ENCODE measurements at places on chromosomes 11 and 22. TPM values are rescaled to one million over a fixed set of nuclear protein-coding genes. Genes with fewer than 3 reads are reported as not detected.

The VWCE gene
- 19.6 TPM for total RNA-seq

The E2F8 gene
- total RNA-seq = 35.8 TPM

The OR51B5 gene
- not detected for total RNA-seq

The LMO1 gene
- total RNA-seq = not detected

The C11orf16 gene
- total RNA-seq = not detected

The ZNRD2 gene
- total RNA-seq = 44.3 TPM

The TRMU gene
- total RNA-seq = 89.3 TPM

DNA sequence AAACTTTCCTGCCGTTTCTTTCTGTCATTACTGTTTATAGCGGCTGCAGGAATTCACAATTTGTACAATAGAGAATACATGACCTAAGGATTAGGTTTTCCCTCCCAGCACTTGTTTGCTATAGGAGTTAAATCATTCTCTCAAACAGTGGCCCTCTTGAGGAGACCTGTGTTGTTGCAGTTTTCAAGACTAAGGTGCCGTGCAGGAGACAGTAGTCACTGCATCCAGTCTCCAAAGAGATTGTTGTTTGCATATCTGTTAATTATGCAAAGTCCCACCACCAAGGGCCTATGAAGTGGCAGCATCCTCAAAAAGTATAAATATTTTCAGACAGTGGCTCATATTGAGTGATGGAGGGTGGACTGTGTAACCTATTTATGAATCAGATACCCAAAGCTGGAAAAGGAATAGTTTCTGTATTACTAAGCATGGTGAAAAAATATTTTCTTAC is 2.3 kb downstream of the PRSS23 start:
- DNase-seq = no peak

- no peak for DNase-seq
Observed at GRCh38 chr11:125883375-125883774, 4.1 kb upstream of the HYLS1 start.

DNA sequence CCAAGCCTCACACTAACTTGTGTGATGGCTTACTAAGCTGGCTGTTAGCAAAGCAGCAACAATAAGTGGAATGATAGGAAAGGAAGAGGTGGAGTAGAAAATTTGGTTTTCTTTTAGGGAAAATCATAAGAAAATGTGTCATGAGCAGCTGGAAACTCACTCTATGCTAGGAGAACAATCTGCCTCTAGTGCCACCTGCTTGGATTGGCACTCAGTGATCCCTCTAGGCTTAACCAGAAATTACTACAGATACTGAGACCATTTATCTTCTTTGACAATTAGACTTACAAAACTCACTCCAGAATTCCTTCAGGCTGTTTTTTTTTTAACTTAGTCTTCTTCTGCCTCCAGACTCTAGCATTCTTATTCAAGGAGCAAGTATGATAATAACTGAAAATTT is 117.3 kb downstream of the CD44 start:
- DNase-seq = no peak

GRCh38 chr11:111986589-111986988 is 38.6 kb upstream of the DLAT start:
- no peak for DNase-seq

DNA sequence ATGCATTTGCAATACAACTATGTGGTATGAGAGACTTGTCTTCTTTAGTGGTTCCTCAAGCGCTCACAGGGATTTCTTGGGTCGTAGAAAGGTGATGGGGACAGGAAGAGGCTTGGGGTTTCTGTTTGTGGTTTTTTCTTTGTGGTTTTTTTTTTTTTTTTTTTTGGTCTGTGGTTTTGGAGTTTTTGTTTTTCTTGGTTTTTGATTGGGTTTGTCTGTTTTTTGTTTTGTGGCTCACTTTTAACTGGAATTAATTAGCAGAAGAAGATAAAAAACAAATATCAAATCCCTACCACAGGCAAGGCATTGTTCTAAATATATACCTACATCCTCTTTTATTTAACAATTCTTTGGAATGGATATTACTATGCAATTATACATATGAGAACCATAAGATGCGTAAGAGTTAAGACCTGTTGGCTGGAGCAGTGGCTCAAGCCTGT is 5.5 kb downstream of the TTC28 start:
- no peak for DNase-seq

DNA sequence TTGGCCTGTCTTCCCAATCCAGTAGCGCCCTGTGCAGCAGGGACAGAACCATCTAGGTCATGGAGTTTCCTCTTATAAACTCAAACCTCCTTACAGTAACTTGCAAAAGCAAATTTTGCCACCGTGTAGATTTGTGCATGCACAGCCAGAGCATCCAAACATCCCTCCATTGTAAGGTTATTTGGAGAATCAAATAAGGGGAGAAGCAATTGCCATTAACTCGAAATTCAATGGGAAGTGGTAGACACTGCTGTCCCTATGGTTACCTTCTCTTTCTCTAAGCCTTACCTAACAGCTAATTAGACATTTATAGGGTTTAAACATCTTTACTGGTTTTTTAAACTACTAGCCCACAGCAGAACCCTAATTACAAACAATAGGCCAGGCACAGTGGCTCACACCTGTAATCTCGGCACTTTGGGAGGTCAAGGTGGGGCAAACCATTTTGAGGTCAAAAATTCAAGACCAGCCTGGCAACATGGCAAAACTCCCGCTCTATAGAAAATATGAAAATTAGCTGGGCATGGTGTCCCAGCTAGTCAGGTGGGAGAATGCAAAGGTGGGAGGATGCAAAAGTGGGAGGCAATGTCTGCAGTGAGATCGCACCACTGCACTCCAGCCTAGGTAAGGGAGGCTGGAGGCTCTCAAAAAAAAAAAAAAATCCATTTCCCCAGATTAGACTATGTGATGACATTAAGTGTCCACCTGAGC is 6.6 kb downstream of the HSPA8 start:
- no peak for DNase-seq

GRCh38 chr11:99351624-99352023 is 330.9 kb downstream of the CNTN5 start:
- no peak for DNase-seq

DNA sequence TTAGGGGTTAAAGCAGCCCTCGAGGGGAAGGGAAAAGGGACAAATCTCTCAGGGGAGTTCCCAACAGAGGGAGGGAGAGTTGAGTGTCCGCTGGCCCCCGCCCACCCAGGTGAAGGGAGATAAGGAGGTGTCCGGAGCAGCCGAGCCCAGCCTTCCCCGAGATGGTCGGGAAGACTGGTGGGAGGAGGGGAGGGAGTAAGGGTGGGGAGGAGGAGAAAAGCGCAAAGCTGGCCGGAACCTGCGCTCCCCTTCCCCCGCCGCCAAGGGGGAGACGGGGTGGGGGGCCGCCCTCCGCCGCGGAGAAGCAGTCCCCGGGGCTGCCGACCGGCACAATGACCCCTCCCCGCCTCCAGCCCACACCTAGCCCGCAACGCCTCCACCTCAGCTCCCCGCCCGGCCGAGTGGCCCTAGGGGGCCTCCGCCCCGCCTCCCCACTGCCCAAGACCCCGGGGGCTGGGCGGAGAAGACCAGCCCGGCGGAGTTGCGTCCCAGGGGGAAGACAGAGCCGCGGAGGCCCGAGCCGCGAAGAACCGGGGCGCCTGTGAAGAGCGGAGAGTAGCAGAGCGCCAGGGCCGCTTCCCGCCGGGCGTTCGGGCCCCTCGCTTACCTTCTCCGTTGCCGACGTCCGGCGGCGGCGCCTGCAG is 479 bp downstream of the RSF1 start:
- peak; percentile 59 for DNase-seq

GRCh38 chr22:24703101-24703500 is 71.4 kb downstream of the PIWIL3 start:
- no peak for DNase-seq

DNA sequence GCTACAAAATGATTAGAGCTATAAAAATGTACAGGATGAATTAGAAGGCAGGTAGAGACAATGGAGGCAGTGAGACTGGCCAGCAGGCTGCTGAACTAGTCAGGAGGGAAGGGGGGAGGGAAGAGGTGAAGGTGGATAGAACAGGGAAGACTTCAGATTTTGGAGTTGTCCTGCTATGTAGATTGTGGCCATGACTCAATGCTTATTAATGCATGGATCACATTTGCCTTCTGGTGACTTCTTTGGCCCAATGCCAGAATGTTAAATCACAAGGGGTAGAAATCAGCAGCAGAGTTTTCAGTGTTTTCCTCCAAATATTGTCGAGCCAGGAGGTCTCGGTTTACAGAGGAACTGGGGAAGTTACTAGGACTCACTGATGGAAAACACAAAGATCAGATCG is 346.6 kb downstream of the AASDHPPT start:
- no peak for DNase-seq

- no peak for DNase-seq
Observed at GRCh38 chr11:26953770-26954392, 40.0 kb upstream of the FIBIN start.

DNA sequence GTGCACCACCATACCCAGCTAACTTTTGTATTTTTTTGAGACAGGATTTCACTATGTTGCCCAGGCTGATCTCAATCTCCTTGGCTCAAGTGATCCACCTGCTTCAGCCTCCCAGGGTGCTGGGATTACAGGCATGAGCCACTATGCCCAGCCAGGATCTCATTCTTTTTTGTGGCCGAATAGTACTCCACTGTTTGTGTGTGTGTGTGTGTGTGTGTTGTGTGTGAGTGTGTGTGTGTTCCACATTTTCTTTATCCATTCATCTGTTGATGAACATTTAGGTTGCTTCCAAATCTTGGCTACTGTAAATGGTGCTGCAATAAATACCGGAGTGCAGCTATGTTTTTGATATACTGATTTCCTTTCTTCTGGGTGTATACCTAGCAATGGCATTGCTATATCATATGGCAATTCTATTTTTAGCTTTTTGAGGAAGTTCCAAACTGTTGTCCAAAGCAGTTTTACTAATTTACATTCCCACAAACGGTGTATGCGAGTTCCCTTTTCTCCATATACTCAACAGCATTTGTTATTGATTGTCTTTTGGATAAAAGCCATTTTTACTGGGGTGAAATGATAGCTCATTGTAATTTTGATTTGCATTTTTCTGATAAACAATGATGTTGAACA is 105.4 kb downstream of the TTC28 start:
- no peak for DNase-seq

- DNase-seq = no peak
Observed at GRCh38 chr11:130420478-130421198, 7.8 kb downstream of the ADAMTS8 start.

- DNase-seq = no peak
Observed at GRCh38 chr11:94910779-94911178, 62.6 kb downstream of the CWC15 start.

DNA sequence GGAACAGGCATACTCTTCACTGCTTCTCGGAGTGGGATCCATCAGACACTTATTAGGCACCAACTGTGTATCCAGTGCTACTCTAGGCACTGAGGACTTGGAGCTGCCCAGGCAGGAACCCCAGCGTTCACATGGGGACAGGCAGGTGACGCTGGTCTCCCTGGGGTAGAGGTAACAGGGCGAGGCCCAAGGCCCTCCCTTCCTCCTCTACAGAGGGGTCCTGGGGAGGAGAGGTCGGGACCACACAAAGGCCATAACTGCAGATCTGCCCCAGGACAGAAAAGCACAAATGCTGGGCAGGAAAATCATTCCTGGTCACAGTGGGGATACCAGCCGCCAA is 262.2 kb downstream of the BRD1 start:
- no peak for DNase-seq

GRCh38 chr11:43555816-43556611 is 124.5 kb upstream of the HSD17B12 start:
- no peak for DNase-seq

- DNase-seq = no peak
Observed at GRCh38 chr11:16605389-16605893, 133.0 kb upstream of the C11orf58 start.

DNA sequence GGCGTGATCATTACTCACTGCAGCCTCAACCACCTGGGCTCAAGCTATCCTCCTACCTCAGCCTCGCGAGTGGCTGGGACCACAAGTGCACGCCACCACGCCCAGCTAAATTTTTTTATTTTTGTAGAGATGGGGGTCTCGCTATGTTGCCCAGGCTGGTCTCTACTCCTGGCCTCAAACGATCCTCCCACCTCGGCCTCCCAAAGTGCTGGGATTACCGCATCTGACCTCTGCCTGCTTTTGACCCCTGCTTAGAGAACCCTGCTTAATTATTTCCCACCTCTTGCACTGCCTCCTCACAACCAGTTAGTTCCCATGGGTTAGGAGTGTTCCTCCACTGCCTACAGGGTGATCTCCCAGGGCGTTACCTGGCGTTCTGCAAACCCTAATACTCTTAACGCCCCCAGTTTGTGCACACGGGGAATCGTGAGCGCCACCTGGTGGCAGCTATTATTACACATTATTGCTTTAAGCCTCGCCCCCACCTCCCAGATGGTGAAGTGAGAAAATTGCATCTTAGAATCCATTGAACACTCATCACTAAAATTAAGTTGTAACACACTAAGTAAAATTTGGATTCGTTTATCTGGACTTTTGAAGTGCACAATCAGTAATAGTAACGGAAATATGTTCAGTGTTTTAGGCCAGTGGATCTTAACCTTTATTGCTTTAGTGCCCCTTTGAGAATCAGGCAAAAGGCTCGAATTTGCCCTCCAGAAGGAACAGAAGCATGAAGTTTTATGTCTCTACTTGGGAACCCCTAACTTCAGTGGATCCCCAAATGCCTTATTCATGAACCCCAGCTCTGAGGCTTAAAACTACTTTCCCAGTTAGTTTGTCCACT is 61.4 kb upstream of the ASPHD2 start:
- peak; percentile 73 for DNase-seq

GRCh38 chr11:76169473-76169896 is 36.8 kb downstream of the WNT11 start:
- no peak for DNase-seq
